Stimulated activated CD8-positive, alpha-beta memory T cell treated with anti-CD3 and anti-CD28 coated beads, Interleukin-2, amount 100 ng/mL, for 48 hours (primary cell): ENCODE measurements at places on chromosomes 5 and 9.
A peak's percentile ranks its signal among the peaks of the same experiment; 100 is the strongest.

DNA sequence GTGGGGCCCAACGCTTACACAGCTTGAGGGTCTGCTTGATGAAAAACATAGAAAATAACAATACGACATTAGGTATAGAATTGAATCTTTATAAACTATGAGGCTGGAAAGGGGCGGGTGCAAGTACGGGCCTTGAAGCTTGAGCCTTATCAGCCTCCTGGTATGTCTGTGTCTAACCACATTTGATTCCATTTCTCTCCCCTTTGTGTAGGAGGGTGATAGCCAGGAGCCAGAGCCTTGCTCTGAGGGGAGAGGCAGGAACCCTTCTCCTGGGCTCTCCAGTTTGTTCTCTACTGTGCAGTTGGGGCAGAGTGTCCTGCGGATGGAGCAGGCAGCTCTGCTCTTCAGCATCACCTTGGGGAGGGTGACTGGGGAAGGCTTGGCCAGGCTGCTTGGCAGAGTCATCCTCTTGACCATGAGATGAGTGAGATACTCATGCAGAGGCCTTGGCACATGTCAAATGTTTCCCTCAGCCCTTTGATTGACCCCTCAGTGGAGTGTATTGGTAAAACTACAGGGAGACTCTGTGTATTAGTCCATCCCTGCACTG is 153.5 kb downstream of the SEMA6A start:
- no peak for DNase-seq

GRCh38 chr9:7119612-7120011 is 361.8 kb downstream of the KDM4C start:
- DNase-seq, result no peak

DNA sequence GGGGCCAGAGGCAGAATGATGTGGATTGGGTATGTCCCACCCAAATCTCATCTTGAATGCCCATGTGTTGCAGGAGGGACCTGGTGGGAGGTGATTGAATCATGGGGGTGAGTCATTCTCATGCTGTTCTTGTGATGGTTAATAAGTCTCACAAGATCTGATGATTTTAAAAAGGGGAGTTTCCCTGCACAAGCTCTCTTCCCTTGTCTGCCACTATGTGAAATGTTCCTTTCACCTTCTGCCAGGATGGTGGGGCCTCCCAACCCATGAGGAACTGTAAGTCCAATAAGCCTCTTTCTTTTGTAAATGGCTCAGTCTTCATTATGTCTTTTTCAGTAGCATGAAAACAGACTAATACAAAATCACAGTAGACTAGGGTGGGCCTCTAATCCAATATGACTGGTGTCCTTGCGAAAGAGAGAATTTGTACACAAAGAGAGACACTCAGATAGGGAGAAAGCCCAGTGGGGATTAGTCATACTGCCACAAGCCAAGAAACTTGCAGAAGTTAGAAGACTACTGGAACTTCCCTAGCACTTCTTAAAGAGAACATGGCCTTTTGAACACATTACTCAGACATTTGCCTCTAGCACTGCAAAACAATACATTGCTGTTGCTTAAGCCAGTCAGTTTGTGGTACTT is 68.4 kb downstream of the ANXA1 start:
- peak; percentile 8 for DNase-seq

- no peak for DNase-seq
Observed at GRCh38 chr9:35112257-35113020, 3.2 kb downstream of the ATOSB start.

DNA sequence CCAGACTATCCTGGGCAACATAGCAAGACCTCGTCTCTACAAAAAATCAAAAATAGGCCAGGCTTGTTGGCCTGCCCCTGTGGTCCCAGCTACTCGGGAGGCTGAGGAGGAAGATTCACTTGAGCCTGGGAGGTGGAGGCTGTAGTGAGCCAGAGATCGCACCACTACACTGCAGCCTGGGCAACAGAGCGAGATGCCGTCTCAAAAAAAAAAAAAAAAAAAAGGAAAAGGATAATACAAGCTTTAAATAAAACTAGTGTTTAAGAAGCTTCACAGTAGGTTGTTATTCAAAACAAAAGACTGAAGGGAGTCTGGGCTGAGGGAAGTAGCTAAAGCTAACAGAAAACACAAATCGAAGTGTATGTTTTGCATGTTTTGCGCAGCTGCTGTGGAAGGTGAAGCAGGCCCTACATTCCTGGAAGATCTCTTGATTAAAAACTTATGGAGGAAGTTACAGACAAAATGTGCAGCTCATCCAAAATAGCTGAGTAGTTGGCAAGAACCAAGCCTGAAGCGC is 581 bp upstream of the C9orf40 start:
- DNase-seq, result no peak

DNA sequence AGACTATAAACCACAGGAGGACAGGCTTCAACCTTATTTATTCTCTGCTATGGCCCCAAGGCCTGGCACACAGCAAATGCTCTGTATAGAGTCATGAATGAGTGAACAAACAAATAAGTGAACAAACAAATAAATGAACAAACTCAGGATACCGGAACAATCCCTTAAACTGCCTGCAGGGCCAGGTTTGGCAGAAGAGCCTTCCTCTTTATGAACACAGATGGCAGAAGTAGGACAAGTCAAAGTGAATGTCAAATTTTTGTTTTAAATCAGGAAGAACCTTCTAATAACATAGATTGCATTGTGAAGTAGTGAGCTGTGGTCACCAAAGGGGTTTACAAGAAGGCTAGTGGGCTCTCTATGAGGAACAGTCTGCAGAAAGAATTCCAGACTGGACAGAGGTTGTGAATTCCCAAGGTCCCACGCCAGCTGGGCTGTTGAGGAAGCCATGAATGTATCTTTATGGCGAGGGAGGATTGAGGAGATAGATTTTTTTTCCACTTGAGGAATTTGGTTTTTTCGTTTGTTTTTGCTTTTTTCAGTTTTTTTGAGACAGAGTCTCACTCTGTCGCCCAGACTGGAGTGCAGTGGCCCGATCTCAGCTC is 30.3 kb upstream of the STING1 start:
- DNase-seq, result no peak

- DNase-seq, result no peak
Observed at GRCh38 chr5:82397741-82398320, 119.7 kb upstream of the RPS23 start.

GRCh38 chr5:40983781-40984180 is 74.5 kb downstream of the C7 start:
- DNase-seq, result no peak

DNA sequence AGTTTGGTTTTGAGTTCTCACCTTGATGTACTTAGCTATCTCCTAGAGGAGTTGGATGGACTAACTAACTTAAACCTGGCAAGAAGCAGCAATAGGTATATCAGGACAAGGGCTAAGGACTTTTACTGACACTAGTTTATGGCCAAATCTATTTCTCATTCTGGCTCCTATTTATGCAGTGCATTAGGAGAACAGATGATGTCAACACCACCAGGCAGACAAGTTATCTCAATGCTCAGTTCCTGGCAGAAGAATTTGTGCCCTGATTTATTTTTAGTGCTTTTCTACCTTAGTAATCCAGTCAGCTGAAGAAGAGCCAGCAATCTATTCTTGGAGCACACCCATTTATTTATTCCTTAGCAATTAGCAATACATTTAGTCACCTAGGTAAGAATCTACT is 30.7 kb upstream of the MYOT start:
- DNase-seq, result no peak

GRCh38 chr5:136192015-136192525 is 892 bp downstream of the SMIM32 start:
- no peak for DNase-seq

DNA sequence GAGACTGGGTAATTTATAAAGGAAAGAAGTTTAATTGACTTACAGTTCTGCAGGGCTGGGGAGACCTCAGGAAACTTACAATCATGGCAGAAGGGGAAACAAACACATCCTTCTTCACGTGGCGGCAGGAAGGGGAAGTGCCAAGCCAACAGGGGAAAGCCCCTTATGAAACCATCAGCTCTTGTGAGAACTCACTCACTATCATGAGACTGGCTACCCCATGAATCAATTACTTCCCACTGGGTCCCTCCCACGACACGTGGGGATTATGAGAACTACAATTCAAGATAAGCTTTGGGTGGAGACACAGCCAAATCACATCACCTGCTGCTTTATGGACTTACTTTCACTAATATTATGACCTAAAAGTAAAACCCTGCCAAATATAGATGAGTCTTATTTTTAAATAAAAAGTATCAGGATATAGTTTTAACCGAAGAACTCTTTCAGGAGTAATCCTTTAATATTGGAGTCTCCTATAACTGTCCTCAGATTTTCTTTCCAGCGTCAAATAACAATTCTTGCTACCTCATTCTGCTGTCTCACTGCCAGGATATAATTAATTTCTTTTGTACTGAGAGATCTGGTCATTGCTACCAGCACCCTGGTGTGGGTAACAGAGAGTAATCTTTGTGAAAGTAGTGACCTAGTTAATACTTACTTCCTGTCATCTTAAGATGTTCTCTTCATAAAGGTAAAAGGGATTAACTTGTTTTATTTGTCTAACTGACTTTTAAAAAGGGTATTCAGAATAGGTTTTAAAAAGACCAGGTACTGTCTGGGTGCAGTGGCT is 68.6 kb downstream of the NLN start:
- no peak for DNase-seq

DNA sequence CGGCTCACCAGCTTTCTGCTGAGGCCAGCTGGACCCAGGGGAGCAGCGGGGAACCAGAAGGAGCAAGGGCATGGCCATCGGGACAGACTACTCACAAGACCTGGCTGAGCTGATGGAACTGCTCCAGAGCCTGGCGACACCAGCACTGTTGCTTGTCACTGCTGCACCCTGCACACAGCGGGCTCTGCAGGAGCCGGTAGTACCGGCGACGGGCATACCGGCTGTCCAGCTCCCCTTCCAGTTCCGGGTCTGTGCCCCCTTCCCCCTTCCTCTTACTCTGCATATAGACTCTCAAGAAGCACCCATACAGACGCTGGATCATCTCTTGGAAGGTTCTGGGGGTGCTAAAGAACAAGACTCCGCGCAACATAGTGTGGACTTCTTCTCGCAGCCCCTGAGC is 974 bp downstream of the ANAPC2 start:
- no peak for DNase-seq

DNA sequence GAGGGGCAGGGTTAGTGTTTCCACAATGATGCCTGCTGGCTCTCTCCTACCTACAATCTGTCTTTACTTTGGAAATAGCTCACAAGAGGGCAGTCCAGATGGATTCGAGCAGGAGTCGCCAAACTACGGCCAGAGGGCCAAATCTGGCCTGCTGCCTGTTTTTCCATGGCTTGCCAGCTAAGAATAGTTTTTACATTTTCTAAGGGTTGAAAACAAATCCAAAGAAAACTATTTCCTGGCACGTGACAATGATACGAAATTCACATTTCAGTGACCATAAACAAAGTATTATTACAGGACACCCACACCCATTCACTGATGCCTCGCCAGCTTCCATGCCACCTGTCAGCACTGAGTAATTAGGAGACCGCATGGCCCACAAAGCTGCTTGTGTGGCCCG is 162.9 kb upstream of the WWC1 start:
- DNase-seq, result no peak

DNA sequence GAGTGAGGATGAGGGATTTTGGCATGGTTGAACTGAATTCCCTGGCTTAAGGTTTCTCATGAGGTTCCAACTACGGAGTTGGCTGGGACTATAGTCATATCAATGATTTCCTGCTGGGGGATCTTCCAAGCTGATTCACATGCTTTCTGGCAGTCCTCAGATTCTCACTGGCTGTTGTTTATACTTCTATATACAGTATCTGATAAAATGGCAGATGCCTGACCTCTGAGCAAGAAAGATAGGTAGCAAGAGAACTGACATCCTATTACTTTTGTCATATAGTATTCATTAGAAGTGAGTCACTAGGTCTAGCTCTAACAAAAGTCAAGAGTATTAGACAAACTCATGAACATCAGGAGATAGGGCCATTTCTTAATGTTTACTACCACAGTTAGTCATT is 440.9 kb upstream of the EDIL3 start:
- DNase-seq, result no peak

DNA sequence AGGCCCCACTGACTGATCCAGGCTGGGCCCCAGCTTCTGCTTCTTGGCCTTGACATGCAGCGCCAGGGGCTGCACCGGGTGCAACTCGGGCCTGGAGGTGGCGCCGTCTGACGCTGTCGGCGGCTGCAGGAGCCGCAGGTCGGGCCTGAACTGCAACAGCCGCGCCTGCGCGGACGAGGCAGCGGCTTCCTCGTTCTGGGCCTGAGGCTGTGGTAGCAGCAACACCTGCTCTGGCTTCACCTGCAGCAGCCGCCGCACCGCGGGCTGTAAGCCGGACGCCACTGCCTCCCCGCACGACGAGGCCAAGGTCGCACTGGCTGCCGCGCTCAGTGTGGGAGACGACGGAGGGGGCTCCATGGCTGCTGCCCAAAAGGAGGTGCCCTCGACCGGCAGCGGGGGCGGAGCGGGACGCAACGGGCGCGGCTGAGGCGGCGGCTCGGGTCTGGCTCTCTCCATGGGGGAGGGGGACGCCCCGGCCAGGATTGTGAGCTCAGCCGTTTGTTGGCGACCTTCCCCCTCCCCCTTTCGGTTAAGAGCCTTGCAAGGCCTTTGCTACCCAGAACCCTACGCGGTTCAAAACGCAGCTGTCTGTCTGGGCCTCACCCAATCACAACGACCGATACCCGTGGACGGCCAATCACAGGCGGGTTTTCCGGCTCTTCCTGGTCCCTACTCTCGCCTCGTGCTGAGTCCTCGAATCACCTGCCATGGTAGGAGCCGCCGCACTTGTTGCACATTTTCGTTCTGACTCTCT is 438 bp downstream of the SOX30 start:
- peak; percentile 67 for DNase-seq

DNA sequence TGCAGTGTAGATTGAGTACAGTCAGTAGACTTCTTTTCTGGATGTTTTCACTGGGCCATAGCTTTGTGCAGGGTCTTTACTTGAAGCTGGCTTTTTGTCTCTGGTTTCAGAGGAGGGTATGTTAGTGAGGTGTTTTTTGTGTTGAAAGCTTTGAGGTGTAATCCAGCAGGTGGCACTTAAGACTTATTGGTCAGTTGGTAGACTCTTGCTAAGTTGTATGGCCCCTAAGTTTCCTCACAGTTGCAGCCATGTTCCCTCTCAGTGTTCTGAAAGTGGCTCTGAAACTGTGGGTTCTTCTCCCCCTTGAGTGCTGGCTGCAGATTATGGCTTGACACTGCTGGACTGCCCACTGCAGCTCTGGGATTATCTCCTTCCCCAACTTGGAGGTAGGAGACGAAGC is 55.7 kb upstream of the SLC44A1 start:
- DNase-seq, result no peak

DNA sequence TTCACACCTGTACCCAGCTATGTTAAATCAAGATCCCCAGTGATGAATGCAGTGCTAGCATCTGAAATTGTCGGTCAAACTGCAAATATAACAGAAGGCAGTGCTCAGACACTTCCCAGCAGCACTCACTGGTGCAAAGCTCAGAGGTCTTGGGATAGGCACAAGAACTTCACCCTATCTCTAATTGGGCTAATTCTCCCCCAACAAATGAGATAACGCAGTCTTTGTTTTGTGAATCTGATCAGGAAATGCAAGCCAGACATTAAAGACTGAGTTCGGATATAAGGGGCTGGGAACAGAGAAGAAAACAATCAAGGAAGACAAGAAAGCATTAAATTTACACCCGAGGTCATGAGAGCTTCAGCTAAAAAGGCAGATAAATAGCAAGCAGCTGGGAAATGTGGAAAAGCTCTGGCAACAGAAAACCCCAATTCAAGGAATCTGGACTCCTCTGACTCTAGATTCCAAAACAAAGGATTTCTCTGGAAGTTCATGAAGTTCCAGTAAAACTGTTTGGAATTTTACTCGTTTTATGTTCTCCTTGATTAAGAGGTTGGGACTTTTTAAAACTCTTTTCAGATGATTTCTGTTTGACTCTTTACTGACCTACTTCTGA is 65.1 kb downstream of the GNA14 start:
- no peak for DNase-seq
